Right renal pelvis (tissue), 4 donors: ENCODE measurements at places on chromosomes 2 and 18. TPM values are rescaled to one million over a fixed set of nuclear protein-coding genes. Genes with fewer than 3 reads are reported as not detected.

The WDR7 gene
- 16.1 TPM for polyA plus RNA-seq

The PELI1 gene
- polyA plus RNA-seq, result 35.1 TPM

The IRS1 gene
- 13.0 TPM for polyA plus RNA-seq

GRCh38 chr18:9734189-9734588 lies 26.1 kb downstream of the RAB31 start:
- no peak for DNase-seq

- DNase-seq, result no peak
These were observed 271.7 kb upstream of the FSIP2 start for GRCh38 chr2:185466915-185467314.

- peak; percentile 14 for DNase-seq
These were observed 123.5 kb upstream of the BOD1L2 start for GRCh38 chr18:57023275-57023882.

- DNase-seq, result no peak
These were observed 133.8 kb upstream of the CTDP1 start for GRCh38 chr18:79545736-79546171.

DNA sequence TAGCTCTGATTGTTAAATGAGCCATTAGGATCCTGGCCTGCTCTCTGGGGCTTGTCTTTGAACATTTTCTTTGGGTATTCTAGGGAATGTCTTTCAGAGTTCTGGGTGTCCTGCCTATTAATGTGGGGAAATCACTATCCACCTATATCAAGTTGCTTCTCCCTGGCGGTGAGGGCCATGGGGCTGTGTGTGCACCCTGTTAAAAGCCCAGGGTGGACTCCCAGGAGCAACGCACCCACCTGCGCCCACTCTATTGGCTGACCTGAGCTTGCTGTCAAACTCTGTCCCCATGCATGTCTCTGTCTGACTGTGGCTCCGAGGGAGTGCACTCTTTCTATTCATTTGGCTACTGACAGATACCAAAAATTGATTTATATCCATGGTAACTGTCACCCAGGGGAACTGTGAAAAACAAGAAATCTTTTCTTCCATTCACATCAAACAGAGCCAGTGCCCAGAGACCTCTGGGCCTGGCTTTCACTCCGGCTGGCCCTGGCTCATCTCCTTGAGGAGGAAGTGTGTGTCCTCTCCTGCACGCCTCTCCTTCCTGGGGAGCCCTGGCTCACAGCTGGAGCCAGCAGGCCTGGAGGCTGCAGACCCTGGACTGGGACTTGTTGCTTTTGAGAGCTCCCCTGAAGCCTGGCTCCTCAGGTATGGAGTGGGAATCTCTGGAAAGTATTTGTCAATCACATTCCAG lies 10.5 kb upstream of the TOGARAM2 start:
- no peak for DNase-seq

DNA sequence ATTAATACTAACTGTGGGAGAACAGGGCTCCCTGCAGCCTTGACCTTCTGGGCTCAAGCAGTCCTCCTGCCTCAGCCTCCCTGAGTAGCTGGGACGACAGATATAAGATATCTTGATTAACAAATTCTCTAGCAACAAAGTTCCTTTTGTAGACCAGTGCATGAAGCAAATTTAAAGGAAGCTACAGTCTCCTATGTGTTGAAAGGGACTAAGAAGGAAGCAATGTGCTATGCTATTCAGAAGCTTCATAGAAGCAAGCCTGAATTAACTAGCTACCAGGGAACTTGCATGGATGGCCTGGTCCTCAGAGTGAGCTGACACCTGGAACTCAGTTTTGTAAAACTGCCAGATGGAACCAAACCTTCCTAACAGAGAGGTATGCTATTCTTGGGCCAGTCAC lies 33.2 kb downstream of the RAPH1 start:
- DNase-seq, result no peak

DNA sequence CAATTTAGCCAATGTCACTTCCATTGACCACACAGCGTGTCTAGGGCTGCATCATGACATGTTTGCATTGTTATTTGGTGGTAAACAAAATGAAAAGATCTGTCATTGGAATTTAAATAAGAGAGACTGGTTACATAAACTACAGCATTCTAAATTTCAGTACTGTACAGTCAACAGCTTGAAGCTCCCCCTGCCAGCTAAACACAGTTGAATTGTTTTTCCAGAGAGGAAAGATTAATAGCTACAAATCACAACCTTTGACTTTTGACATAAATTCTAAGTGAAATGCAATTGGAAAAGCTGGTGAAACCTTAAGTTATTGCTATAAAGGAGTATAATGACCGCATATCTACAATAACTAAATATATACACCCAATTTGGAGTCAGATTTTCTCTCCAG lies 1600.0 kb upstream of the ACVR2A start:
- no peak for DNase-seq

- no peak for DNase-seq
These were observed 493.7 kb upstream of the HS6ST1 start for GRCh38 chr2:128812183-128812940.

DNA sequence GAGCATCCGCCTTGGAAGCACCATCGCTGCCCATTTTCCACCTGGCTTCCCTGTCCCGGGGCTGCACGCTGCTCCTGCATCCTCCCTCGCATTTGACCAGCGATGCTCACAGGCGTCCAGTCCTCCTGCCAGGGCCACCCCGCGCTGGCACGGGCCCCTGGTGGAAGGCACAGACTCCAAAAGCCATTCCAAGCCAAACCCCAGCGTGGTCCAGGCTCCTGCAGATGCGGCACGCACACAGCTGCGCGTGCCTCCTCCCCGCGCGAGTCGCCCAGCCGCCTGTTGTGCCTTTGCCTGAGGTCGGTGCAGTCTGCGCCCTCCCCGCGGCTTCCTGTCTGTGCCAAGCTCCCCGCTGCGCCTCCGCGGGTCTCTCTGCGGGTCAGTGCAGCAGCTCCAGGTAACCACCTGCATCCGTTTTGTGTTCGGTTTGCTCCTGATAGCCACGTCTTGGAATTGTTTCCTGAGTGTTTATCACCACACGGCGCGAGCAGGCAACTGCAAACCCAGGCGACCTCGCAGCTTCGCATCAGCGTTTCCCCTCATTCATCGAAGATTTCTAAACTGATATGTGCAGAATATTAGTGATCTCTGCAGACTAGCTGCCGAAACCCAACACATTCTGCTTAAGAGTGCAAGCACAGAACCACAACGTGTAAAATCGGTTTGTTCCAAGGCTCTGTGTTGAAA lies 65.2 kb upstream of the SALL3 start:
- no peak for DNase-seq

DNA sequence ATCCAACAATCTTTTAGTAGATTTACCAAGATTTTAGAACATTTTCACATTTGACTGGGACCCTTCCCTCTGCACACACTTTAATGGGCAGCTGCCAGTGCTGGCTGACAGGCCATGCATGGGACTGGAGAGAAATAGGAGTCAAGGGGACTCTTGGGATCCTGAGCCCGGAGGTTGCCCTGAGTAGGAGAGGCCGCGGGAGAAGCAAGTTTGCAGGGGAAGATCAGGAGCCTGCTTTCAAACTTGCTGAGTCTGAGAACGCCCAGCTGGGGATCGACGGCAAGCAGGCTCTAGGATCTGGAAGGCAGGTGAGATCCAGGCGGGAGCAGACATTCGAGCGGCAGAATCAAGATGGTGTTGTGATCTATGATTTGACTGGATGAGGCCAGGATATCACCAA lies 186.1 kb downstream of the HDAC4 start:
- no peak for DNase-seq

- DNase-seq, result peak; percentile 30
These were observed 27.8 kb upstream of the GAREM2 start for GRCh38 chr2:26144953-26145680.

DNA sequence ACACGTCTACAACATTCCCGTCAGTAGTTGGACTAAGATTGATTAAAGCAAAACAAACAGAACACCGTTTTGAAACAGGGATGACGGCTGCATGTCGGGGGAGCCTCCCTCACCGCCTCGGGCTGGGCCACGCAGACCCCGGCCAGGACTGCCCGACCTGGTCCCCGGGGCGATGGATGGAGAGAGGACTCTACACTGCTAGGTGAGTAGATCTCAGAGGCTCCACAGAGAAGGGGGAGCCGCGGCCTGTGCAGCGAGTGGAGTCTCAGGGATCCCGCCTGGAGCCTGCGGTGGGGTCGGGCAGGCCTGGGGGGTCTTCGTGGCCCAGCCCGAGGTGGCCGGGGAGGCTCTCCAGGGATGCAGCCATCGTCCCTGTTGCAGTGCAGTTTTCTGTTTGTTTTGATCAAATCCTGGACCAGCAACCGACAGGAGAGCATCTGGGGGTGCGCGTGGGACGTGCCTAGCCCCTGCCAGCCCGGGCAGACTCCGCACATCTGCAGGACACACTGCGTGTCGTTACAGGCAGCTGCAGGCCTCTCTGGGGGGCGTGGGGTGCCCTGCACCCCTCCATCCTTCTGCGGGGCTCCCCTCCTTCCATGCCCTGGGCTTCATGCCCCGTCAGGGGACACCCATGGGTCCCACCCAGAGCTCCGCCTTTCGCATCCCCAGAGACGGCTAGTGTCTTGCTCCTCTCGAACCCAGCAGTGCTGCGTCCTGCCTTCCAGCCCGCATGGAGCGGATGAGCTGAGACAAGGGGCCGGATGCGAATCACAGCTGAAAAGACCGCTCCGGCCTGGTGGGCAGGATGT lies 143.6 kb downstream of the RTP5 start:
- no peak for DNase-seq

DNA sequence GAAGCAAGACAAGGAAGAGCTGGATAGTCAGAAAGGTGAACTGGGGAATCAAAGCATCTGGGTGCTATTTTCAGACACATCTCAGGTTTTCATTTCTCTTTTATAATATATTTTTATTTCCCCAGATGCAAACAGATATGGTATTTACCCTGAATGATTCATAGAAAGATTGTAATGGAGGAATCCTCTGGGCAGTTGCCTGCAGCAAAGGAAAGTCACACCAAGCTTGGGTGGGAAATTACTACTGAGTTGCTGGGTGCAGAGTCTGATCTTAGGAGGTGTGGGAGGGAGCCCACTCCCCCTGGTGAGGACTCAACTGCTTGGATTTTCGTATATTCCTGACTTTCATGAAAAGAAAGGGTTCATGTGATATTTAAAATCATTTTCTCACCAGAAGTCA lies 2.1 kb downstream of the EFR3B start:
- no peak for DNase-seq

- no peak for DNase-seq
These were observed 36.2 kb upstream of the YES1 start for GRCh38 chr18:848062-848861.

DNA sequence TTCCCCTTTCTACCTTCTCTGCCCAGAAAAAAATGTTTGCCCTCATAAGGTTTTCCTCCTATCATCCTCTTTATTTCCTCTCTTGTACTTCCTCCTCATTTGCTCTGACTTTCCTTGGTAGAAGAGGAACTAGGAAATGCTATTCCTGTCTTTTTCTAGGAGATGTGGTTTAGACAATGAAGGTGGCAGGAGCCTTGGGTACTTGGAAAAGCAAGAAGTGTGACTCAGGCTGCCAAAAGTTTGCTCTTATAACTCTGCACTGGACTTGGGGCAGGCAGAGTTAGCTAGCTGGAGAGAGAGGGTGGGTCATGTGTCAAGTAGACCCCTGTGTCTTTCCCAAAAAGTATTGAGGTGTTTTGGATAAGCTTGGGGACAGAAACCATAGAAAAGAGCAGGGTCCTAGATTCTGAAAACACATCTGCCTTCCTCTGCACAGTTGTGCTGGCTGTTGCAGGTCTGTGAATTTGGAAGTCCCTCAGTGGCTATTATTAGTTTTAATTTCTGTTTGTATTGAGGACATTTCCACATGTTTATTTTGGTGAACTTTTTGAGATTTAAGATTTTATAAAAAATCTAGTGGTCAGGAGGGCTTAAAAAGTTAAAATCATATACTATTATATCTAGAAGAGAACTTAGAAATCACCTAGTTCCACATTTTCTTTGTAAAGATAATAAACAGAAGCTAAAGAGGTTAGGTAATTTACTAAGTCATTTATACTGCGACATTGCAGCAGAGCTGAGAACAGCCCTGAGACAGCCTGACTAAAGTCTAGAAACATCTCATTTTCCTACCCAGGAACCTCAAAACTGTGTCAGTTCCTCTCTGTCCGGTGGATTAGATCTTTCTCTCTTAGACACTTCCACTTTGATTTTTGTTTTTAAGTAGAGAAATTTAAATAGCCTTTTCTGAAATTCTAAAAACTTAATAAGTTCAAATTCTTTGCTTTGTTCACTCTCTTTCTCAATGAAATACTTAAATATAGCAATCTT lies 16.0 kb downstream of the INSIG2 start:
- DNase-seq, result no peak

GRCh38 chr2:173571887-173572680 lies 217.4 kb downstream of the CDCA7 start:
- DNase-seq, result no peak

GRCh38 chr18:23154823-23155500 lies 19.7 kb downstream of the CABLES1 start:
- DNase-seq, result no peak

DNA sequence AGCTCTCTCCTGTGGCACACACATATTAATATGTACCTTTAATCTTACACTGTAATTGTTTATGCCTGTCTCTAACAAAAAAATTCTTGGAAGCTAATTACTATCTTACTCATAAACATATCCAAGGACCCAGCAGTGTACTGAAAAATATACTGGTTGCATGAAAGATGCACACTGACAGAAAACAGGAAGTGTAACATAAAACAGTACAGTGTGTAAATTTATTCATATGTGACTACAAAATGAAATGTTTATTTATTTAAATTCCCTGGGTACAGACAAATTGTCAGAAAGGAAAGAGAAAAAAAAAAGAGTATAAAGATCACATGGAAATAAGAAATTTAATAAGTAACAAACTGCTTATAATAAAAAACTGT lies 28.5 kb downstream of the TMEM131 start:
- DNase-seq, result no peak

DNA sequence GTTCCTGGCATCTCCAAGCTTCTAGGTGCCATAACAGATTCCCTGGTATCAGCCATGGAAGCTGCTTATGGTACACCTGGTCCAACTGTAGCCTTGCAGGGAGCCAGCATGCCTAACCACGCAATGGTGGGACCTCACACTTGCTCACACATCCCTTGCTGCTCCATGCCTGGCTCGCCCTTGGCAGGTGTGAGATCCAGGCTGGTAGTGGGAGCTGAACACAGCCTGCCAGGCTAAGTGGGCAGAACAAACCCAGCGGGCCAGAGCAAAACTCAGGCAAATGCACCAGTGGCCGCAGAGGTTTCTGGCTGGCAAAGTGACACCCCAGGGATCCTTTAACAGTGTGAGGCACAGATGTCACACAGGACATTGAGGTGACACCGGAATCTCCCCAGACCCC lies 185.8 kb downstream of the NDUFA10 start:
- DNase-seq, result no peak
